ENCODE measurements at places on chromosomes 11 and 22. TPM values are rescaled to one million over a fixed set of nuclear protein-coding genes. Genes with fewer than 3 reads are reported as not detected.

DNA sequence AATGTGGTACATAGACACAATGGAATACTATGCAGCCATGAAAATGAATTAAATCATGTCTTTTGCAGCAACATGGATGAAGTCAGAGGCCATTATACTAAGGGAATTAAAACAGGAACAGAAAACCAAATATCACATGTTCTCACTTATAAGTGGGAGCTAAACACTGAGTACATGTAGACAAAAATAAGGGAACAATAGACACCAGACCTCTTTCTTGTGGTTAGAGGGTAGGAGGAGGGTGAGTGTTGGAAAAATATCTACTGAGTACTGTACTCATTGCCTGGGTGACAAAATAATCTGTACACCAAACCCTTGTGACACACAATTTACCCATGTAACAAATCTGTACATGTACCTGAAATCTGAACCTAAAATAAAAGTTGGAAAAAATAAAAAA lies 59.1 kb upstream of the ANO5 start:
- no peak for DNase-seq

DNA sequence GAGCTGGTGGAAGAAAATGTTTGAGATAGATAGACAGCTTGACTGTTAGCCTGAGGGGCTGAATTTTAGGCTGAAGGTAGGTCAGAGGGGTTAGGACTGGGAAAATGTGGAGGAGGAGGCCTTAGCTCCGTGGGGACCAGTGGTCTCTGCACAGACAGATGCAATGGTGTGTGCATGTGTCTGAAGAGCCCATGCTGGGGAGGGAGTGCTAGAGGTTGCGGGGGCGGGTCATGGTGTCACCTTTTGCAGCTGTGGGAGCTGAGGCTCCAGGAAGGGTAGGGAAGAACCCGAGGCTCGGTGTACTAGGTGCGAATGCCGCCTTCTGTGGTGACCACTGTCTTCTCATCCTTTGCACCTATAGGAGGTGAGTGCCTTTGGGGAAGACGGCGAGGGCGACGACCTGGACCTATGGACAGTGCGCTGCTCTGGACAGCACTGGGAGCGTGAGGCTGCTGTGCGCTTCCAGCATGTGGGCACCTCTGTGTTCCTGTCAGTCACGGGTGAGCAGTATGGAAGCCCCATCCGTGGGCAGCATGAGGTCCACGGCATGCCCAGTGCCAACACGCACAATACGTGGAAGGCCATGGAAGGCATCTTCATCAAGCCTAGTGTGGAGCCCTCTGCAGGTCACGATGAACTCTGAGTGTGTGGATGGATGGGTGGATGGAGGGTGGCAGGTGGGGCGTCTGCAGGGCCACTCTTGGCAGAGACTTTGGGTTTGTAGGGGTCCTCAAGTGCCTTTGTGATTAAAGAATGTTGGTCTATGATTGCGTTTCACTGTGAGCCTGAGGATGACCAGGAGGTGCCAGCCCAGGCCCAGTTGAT lies 1.6 kb downstream of the SDF2L1 start:
- no peak for DNase-seq

GRCh38 chr11:79232346-79232745 lies 208.5 kb downstream of the TENM4 start:
- DNase-seq: no peak

The DENND6B gene
- total RNA-seq: 1.8 TPM

The OR5A1 gene
- total RNA-seq: not detected

- no peak for DNase-seq
These were observed 115.7 kb downstream of the RPS6KA4 start for GRCh38 chr11:64474680-64475079.

The MS4A15 gene
- total RNA-seq: not detected
